ENCODE measurements at places on chromosomes 3 and 15. TPM values are rescaled to one million over a fixed set of nuclear protein-coding genes. Genes with fewer than 3 reads are reported as not detected.

SLC12A8 gene
- total RNA-seq: 2.0 TPM

SNX22 gene
- not detected for total RNA-seq

NR2F2 gene
- 14.1 TPM for total RNA-seq

SMCO1 gene
- total RNA-seq: not detected

RPL14 gene
- total RNA-seq: 374 TPM

MYL3 gene
- not detected for total RNA-seq

PLA2G4E gene
- total RNA-seq: not detected

ITGA11 gene
- 11.4 TPM for total RNA-seq

GRCh38 chr3:18633002-18633401 is 207.9 kb upstream of the SATB1 start:
- no peak for DNase-seq

DNA sequence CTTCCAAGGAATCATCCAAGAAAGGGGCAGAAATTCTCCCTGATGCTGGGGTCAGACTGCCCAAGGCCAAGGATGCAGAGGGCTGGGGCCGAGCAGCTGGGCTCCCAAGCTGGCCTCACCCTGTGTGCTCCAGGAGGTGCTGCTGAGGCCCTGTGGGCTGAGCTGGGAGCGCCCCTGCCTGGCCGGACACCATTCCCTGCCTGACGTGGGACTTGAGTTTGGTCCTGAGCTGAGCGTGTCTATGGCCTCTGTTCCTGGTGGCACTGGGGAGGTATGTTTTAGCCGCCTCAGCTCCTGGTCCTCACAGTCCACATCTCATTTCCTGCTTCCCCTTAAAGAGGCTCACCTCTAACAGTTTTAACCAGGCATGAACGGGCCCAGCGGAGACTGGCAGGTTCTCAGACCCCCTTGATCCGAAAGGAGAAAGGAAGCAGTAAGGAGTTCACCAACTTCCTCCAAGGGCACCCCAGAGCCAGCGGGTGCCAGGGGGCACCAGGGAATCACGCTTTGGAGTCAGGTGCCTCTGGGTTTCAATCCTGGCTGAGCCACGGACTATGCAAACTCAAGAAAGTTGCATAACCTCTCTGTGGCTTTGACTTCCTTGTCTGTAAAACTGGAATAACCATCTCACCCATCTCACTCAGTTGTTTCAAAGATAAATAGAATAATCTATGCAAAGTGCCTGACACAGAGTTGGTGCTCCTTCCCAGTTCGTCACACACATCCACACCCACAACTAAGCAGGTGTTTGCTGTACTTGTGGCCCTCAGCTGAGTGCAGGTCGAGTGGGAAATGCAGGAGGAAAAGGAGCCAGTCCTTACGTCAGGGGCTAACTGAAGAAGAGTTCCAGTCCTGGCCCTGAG is 48.6 kb downstream of the SLC12A8 start:
- peak; percentile 79 for DNase-seq

- DNase-seq: peak; percentile 35
Measured at GRCh38 chr3:23999012-23999641, 54.0 kb downstream of the NR1D2 start.

DNA sequence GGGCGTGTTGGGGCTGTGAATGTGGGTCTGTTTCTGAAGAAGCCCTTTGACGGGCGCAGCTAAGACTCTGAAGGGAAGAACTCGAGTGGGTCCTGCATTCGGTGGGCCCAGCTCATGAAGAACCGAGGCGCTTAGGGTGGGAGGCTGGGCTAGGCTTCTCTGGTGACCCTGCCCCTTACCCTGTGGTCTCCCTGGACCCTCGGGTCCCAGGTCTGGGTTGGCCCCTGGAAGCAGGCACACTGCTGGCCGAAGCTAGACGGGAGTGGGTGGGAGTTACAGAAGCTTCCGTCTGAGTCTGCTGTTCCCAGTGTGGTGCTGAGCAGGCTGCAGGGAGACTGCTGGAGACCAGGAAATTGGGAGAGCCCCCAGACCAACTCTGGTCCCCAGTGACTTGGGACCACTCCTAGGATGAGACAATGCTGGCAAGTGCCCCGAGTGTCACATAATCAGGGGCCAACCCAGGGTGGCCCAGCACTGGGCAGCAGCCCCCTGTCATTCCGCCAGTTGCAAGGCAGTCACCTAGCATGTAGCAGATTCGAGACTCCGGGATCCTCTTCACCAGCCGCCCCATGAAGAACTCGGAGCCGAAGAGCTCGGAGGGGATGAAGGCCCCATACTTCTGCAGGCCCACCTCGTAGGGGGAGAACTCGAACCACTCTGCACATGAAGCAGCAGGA is 16.7 kb upstream of the EHD4 start:
- no peak for DNase-seq

- DNase-seq: no peak
Measured at GRCh38 chr3:94413336-94414108, 350.7 kb downstream of the NSUN3 start.

DNA sequence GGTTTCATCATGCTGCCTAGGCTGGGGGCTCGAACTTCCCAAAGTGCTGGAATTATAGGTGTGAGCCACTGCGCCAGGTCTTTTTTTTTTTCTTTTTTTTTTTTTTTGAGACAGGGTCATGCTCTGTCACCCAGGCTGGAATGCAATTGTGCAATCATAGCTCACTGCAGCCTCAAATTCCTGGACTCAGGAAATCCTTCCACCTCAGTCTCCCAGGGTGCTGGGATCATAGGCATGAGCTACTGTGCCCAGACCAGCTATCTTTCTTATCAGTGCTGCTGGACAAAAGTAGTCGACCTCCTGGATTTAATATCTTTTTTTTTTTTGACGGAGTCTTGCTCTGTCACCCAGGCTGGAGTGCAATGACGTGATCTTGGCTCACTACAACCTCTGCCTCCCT is 60.8 kb downstream of the TFDP2 start:
- DNase-seq: peak; percentile 22

DNA sequence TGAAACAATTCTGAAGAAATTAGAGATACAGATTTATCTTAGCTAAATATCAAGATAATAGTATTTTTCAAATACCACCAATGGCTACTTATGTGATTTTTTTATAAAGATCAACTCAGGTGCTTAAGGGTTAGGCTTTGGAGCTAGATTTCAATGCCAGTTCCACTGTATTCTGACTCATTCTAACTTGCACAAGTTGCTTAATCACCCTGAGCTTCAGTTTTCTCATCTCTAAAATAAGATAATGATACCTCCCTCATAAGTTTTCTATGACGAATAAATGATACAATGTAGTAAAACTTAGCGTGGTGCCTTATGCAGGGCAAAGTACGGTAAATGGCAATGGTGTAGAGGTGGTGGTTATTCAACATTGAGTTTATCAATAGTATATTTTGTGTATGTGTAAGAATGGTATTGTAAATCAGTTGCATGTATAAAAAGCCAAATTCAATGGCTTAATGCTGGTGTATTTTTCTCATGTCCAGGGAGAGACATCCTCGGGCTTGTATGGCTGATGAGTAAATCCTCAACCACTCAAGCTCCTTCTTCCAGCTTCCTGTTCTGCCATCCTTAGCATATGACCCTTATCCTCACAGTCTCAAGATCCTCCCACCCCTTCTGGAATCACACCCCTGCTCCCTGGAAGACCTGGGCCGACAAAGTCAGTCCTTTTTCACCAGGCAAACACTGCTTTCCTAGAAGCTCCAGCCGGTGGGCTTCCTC is 505.9 kb upstream of the CFAP20DC start:
- DNase-seq: no peak

GRCh38 chr15:82918162-82918561 is 34.4 kb downstream of the HOMER2 start:
- DNase-seq: no peak

DNA sequence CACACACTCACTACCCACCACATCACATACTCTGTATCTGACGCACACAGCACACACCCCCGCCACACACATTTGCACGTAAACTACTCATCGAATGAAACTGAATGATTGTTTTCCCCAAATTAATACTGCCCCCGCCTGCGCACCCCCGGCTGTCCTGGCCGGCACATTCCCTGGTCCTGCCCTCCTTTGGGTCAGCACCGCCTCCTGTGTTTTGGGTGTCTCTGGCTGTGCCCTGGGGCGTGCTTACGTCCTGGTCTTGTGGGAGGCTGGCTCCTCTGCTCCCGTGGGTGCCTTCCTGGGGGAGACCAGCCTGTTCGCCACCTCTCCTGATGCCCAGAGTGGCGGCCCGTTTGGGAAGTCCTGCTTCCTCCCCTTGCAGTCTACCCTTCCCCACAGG is 30.2 kb downstream of the APBA2 start:
- DNase-seq: no peak

GRCh38 chr15:66084704-66085103 is 168.8 kb downstream of the MEGF11 start:
- no peak for DNase-seq

GRCh38 chr3:24237971-24238706 is 256.5 kb downstream of the THRB start:
- DNase-seq: peak; percentile 79

- no peak for DNase-seq
Measured at GRCh38 chr15:84598250-84598649, 2.6 kb upstream of the ZSCAN2 start.

DNA sequence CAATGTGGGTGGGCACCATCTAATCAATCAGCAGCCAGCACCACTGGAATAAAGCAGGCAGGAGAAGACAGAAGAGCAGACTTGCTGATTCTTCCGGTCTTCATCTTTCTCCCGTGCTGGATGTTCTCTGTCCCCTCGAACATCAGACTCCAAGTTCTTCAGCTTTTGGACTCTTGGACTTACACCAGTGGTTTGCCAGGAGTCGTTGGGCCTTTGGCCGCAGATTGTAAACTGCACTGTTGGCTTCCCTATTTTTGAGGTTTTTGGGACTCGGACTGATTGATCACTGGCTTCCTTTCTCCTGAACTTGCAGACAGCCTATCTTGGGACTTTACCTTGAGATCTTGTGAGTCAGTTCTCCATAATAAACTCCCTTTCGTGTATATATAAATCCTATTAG is 292.8 kb downstream of the BCHE start:
- no peak for DNase-seq

DNA sequence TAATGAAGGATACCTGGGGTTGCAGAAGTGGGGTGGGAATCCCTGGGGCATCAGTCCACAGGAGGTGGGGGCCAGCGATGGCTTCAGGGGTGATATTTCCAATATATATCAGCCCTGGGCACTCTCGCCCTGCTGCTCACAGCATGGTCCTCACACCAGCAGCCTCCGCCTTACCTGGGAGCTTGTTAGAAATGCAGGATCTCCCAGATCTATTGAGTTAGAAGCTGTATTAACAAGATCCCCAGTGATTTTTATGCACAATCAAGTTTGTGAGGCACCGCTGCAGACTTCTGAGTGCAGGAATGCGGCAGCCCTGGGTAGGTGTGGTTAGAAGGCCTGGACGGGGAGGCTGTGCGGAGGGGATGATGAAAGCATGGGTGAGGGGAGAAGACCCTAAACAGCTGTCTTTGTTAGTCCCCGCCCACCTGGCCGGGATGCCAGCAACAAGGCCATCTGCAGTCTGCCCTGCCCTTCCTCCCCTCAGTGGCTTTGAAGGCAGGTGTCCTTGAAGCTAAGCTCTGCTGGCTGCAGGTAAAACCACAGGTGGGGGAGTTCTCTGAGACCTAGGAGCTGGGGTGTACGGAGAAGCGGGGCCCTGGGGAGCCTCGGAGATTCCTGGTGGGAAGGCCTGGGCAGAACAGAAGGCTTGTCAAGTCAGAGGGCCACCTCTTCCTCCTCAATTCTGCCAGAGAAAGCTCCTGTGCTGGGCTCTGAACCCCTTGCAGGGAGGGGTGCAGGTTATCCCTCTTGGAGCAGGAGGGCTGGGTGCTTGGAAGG is 11.4 kb downstream of the FAM107A start:
- DNase-seq: no peak

GRCh38 chr15:51237816-51238215 is 100.6 kb downstream of the CYP19A1 start:
- no peak for DNase-seq

GRCh38 chr15:71485094-71485693 is 325.2 kb upstream of the NR2E3 start:
- no peak for DNase-seq

GRCh38 chr15:82136120-82136519 is 90.3 kb upstream of the MEX3B start:
- no peak for DNase-seq

GRCh38 chr15:74642348-74642733 is 26.7 kb downstream of the CLK3 start:
- DNase-seq: no peak

DNA sequence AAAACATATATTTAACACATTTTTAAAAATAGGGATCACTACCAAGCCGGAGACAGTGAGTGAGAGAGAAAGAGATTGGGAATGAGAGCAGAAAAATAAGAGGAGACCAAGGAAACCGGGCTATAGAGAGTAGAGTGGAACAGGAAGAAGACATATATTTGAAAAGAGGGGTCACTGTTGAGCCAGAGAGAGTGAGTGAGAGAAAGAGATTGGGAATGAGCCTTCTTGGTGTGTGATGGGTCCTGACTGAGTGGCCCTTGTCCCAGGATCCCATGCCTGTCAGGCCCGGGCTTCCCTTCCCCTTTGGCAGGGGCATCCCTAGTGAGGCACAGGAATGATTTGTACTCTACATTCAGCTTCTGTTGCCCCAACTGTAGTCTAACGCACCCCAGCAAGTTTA is 646.6 kb downstream of the NTRK3 start:
- DNase-seq: peak; percentile 6

- no peak for DNase-seq
Measured at GRCh38 chr3:197338586-197338985, 40.2 kb upstream of the DLG1 start.

GRCh38 chr3:124273651-124274050 is 281.7 kb upstream of the ROPN1 start:
- no peak for DNase-seq

DNA sequence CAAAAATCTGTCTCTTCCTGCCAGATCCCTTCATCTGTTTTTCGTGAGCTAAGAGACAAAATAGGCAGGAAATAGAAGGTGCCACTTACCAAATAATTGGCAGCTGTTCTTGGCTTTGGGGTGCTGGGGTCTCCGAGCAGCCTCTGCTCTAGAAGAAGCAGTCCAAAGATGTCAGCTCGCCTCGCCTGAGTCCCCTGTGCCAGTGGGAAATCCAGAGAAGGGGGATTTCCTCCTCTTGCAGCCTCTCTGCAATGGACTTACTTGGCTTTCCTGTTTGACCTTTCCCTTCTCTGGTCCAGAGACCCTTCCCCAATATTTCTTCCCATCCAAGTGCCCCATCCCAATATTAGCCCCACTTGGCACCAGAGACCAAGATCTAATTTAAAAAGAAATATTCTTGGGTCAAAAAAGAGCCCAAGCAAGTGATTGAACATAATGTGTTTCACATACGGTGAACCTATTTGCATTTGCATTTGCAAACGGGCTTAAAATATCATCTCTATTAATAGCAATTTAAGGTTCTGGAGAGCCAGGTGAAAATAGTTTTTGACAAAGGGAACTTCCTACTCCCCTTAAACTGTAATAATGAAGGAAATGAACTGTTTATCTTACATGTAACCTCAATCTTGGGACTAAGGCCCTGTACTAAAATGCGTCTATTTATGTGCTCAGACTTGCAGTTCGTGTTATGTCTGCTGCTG is 23.2 kb downstream of the CD86 start:
- no peak for DNase-seq

- no peak for DNase-seq
Measured at GRCh38 chr3:195221876-195222617, 48.9 kb downstream of the XXYLT1 start.

Data from Daoy (cell line).